ENCODE measurements at places on chromosomes 4 and X.

DNA sequence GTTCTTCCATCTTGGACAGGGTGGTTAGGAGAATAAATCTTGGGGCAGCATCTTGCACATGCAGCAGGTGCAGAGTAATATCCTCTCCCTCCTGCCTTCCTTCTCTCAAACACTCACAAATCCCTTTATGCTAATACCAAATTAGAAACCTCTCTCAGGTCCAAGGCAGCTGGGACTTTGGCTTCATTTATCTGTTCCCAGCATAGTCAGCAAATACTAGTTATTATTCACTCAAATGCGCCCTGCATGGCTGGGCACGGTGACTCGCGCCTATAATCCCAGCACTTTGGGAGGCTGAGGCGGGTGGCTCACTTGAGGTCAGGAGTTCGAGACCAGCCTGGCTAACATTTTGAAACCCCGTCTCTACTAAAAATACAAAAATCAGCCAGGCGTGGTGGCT, 156.0 kb upstream of the GALNT7 start:
- no peak for DNase-seq

DNA sequence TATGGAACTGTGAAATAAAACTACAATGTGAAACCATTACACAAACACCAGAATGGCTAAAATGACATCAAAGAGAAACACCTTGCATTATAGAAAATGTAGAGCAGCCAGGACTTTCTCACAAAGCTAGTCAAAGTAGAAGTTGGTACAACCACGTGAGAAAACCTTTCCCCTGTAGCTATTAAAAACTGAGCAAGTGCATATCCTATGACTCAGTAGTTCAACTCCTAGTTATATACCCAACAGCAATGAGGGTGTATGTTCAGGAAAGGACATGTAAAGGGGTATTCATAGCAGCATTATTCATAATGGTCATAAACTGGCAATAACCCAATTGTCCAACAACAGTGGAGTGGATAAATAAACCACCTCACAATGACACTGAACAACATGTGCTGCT, 177.5 kb upstream of the NUDT10 start:
- no peak for DNase-seq

DNA sequence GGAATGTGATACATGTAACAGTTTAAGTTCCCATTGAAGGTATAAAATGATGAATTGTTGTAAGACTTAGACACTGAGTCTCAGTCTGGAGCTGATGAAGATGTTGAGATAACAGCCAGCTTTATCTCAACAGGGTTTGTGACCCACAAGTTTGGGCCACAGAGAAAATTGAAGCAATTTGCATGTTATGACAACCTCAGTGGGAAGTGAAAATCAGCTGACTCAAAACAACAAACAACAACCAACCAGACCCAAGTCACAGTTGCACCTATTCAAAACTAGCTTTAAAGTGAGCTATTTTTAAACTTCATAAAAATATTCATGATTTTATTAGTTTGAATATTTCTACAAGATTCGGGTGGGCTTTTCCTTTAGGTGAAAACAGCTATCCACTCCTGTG, 8.0 kb downstream of the SFRP2 start:
- DNase-seq, result no peak

DNA sequence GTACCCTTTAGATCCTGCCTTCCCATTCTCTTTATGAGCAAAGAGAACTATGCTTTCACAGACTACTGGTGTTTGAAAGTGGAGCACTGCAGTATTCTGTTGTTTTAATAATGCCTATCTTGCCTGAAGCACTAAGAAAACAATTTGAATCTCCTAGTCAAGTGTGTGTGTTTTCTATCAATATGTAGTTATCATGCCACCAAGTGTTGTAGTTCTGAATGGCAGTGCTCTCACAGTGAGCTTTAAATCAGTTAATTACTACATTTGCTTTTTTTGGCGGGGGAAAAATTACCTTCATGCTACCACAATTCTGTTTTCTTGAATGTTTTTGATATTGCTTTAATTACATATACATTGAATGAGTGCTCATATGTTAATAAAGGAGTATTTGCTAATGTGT, 143.6 kb upstream of the FAM47A start:
- no peak for DNase-seq

DNA sequence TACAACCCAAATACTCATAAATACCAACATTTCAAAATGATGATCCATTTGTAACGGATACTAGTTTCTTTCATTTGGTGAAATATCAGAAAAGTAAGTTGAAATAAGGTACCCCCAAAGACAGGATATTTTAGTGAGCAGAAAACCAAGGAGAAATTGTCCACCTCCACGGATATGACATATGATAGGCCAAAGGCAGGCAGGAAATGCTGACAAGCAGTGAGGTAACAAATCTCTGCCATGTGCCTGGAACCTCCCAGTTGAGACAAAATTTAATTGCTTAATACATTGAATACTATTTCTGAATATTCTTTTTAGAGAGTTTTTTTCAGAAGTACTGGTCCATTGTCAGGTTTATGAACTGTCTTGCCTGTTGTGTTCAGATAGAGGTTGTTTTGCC, 118.8 kb downstream of the GATB start:
- DNase-seq, result no peak

DNA sequence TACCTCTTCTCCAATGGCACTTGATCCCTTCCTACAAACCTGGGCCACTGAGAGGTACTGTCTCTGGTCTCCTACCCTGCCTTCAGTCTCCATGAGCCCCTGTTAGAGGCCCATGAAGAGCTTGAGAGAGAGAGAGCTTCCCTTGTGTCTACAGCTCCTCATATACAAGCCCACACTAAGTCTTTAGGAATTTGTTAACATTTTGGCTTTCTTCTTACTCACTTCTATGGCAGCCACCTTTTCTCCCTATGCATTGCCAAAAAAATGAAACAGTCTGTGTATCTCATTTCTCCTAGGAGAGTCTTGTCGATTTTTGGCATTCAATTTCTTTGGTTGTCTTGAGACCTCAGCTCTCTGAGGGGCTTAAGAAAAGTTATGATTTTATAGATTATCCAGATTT, 90.9 kb upstream of the LNX1 start:
- DNase-seq, result no peak

GRCh38 chr4:1250527-1250812, 1.5 kb upstream of the CTBP1 start:
- no peak for DNase-seq

DNA sequence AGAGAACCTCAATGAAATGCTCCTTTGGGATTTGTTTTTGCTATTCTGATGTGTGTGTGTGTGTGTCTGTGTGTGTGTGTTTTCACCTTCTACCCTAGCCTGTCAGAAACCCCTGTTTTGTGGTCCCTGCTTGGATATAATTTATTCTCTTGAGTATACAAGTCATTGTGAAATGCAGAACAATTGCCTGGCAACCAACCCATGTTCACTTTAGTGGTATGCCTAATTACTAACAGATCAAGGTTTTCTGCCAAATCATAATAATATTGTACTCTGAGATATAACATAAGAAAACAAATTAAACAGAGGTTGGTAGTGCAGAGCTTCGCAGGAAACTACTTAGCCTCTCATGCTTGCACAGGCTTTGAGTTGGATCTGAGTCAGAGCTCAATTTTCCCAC, 7.0 kb upstream of the TET2 start:
- no peak for DNase-seq

DNA sequence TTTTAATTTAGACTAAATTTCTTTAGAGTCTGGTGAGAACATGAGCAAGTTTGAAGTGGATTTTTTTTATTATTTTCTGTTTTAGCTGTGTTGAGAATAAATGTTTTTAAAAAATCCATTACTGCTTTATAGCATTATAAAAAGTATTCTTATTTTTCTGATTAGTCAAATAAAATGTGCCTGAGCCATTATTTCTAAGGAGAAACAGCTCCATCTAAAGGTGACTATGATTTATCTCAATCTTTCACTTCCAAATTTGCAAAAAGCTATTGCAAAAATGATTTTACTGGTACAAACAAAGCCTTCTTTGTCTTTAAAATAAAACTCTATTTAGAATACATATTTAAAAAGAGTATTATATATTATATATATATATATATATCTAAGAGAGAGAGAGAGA, 959.2 kb downstream of the FAM133A start:
- no peak for DNase-seq

DNA sequence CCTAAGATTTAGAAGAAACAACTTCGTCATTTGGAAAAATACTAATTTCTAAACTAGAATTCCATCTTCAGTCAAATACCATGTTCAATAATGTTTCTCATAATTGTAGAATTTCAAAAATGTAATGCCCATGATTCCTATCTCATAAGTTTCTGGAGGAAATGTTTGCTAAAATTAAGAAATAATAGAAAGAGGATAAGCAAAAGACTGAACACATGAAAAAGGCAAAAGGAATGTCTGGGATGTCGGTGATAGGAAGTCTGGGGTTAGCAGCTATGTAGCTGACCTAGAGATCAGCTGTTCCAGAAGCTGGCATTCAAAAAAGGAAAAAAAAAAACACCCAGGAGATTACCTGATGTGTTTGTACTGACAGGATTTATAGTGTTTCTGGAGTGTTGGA, 18.9 kb upstream of the PCDH10 start:
- DNase-seq, result no peak

GRCh38 chr4:118930255-118930654, 41.6 kb downstream of the SYNPO2 start:
- no peak for DNase-seq

DNA sequence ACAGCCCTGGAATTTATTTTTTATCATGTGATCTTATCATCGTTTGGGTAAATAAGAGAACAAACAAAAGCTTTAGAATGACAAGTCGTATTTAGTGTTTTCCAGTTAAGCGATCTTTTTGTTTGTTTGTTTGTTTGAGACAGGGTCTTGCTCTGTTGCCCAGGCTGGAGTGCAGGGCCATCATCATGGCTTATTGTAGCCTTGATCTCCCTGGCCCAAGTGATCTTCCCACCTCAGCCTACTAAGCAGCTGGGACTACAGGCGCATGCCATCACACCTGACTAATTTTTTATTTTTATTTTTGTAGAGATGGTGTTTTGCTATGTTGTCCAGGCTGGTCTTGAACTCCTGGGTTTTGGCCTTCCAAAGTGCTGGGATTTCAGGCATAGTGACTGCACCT, 57.1 kb upstream of the PDLIM3 start:
- no peak for DNase-seq

DNA sequence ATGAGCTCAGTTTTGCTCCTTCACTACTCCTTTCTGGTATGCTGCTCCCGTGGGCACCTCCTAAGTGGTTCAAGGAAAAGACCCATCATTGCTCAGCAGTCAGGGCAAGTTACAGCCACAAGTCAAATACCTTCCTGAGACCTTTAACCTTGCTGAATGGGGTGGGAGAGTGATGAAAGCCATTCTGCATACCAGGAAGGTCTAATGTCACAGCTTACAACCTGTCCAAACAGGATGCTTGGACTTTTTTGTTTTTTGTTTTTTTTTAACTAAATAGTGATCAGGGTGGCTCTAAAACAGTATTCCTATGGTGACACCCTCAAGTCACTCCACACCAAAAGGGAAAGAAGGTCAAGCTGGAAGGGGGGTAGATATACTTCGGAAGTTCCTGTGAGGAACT, 93.1 kb downstream of the GPC3 start:
- DNase-seq, result no peak

GRCh38 chr4:139767168-139767567, 101.5 kb downstream of the MGST2 start:
- DNase-seq, result no peak

DNA sequence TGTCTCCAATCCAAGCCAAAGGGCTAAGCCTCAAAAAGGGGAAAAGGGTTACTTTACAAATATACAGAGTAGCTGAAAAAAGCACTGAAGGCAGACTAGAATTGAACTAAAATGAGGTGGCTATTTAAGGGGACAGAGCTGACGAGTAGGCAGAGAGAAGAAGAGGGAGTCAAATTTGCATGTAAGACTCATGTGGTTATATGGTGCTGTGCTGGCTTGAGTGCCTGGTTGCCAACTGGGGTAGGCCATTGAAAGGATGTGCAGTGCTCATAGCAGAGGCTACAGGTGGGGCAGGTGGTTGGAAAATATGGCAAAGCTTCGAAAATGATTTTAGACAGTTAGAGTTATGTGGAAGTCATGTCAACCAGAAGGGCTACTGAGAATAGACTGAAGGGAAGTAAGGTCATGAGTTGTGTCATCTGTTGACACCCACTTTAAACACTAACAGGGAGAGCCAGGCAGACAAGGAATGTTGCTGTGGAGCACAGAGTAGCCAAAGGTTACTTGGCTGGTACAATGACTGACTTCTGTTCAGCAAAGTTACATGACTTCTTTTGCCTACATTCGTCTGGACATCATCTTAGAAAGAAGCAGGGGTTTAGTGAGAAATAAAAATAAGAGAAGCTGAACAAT, 1210.4 kb downstream of the ADGRL3 start:
- DNase-seq, result no peak

GRCh38 chrX:145848448-145848847, 30.8 kb downstream of the SLITRK2 start:
- DNase-seq, result no peak

DNA sequence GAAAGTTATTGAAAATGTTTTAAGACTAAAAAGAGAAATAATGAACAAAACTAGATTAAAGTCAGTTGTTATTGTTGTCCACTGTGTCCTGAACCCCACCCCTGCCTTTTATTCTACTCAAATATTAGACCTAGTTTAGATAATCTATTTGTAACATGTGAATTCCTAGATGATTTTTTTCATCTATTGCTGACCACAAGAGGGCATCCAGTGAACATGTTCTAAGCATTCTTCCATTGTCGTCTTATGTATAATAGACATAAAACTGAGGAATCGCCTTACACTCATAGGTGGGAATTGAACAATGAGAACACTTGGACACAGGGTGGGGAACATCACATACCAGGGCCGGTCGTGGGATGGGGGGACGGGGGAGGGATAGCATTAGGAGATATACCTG, 36.4 kb upstream of the HPRT1 start:
- DNase-seq, result no peak

DNA sequence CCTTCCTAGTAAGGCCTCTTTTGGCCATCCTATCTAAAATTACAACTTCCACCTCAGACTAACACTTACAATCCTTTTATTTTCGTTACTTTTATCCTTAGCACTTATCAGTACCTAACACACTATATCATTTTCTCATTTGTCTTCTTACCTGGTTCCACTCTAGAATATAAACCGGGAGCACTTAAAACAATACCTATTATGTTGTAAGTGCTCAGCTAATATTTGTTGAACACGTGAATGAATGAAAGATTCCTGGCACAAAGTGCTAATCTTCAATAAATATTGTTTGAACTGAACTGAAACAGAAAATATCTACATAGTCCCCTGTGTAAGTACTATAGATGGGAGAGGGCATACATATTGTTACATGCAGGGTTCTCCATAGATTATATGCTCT, 14.4 kb downstream of the MGARP start:
- no peak for DNase-seq

- no peak for DNase-seq
Measured at GRCh38 chrX:91079342-91080114, 355.1 kb upstream of the PABPC5 start.

- DNase-seq, result no peak
Measured at GRCh38 chr4:142262956-142263355, 583.1 kb downstream of the INPP4B start.

Data from neural crest cell (in vitro differentiated cells).